Endothelial cell (in vitro differentiated cells): ENCODE measurements at places on chromosomes 4 and X. TPM values are rescaled to one million over a fixed set of nuclear protein-coding genes. Genes with fewer than 3 reads are reported as not detected.

PRRG1 gene
- total RNA-seq, result 16.5 TPM

TMEM150C gene
- total RNA-seq, result 10.5 TPM

DNA sequence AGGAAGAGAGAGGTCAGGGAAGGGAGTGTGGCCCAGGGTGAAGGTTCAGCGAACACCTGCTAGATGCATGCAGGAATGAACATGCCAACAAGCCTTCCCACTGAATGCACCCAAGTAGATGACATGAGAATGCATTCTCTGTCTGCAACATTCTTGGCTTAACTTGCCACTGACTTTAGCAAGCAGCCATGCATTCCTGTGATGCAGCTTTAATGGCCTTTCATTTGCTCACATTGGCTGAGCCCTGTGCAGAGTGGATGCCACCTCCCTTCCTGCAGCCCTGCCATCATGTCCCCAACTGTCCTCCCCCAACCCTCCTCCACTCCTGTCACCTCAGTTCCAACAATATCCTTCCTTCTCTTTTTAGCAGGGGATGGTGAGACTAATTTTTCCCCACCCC is 25.3 kb upstream of the MTNR1A start:
- DNase-seq, result no peak

GRCh38 chrX:38960137-38960536 is 158.9 kb downstream of the MID1IP1 start:
- DNase-seq, result no peak

DNA sequence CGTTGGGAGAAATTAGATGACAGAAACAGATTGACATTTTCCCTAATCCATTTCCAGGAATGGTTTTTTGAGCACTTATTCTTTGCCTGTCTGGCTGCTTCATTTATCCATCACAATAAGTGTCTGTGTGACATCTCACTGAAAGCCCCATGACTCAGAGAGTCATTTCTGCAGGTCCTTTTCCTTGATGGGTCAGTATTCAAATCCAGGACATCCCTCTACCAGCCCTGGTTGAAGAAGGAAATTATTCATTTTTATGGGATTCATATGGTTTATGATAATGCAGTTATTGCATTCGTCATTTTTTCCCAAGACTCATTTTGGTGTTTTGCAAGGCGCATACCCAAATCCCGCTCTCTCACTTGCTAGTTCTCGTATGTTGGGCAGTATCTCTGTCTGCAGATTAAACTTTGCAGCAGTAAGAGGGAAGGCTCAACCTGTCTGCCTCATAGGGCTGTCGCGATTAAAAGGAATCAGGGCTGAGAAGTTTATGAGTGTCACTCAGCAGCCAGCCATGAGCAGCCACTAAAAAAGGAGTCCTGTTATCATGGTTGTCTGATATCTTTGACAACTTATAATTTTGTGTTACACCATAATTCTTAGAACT is 44.0 kb downstream of the GYG2 start:
- no peak for DNase-seq

ASB12 gene
- total RNA-seq, result 0.33 TPM

- no peak for DNase-seq
Measured at GRCh38 chr4:139247241-139247640, 32.8 kb downstream of the MGARP start.

DNA sequence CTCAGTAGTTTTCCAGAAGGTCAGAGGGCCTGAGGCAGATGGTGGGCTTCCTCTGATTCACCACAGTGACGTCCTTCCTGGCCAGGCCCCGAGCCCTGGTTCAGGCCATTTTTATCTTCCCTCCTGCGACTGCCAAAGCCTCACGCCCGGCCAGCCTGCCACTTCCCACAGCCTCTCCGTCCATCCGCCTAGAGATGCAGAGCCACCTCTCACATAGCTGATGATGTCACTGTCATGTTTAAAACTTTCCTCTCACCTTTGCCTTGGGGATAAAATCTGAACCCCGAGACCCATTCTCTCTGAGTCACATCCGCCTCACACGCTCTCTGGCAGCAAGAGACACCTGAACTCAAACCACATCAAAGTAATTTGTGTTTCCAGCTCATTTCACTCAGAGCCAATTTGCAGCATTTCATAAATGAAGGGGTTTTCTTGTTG is 175.3 kb downstream of the QDPR start:
- DNase-seq, result peak; percentile 20

MAD2L1 gene
- 11.1 TPM for total RNA-seq

GRCh38 chrX:39418254-39418704 is 617.0 kb downstream of the MID1IP1 start:
- DNase-seq, result no peak

NOA1 gene
- 20.3 TPM for total RNA-seq

DNA sequence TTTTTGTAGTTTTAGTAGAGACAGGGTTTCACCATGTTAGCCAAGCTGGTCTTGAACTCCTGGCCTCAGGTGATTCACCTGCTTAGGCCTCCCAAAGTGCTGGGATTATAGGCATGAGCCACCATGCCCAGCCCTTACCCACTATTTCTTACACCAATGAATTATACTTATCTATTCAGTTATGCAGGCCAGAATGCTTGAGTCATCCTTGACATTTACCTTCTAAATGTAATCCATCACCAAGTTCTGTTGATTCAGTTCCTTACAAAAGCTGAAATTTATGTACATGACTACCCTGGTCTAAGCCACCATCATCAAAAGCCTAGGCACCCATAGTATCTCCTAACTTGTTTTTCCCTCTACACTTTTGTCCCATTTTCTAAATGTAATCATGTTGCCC is 585.7 kb downstream of the IL15 start:
- DNase-seq, result no peak

CD38 gene
- total RNA-seq, result 0.15 TPM

GRCh38 chr4:147578051-147578476 is 39.1 kb upstream of the TMEM184C start:
- no peak for DNase-seq

DNA sequence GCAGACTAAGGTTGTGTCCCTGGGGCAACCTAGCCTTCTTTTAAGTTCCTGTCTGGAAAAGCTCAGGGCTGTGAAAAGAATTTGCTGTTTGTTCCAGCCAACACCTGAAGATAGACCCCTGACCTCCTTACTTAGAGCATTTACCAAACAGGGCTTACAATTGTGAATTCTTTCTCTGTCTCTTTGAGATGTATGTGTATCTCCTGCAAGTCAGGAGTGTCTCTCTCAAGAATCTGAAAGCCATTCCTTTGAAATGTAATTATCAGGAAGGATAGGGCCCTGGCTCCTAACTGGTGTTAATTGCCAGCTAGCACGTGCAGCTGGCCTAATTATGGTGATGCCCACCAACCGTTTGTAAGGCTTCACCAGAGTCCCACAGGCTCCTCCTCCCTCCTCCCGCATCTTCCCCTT is 18.2 kb downstream of the CCNG2 start:
- no peak for DNase-seq

- DNase-seq, result no peak
Measured at GRCh38 chr4:109005523-109005922, 242.7 kb upstream of the ETNPPL start.

- no peak for DNase-seq
Measured at GRCh38 chr4:97367878-97368277, 775.4 kb downstream of the STPG2 start.

DNA sequence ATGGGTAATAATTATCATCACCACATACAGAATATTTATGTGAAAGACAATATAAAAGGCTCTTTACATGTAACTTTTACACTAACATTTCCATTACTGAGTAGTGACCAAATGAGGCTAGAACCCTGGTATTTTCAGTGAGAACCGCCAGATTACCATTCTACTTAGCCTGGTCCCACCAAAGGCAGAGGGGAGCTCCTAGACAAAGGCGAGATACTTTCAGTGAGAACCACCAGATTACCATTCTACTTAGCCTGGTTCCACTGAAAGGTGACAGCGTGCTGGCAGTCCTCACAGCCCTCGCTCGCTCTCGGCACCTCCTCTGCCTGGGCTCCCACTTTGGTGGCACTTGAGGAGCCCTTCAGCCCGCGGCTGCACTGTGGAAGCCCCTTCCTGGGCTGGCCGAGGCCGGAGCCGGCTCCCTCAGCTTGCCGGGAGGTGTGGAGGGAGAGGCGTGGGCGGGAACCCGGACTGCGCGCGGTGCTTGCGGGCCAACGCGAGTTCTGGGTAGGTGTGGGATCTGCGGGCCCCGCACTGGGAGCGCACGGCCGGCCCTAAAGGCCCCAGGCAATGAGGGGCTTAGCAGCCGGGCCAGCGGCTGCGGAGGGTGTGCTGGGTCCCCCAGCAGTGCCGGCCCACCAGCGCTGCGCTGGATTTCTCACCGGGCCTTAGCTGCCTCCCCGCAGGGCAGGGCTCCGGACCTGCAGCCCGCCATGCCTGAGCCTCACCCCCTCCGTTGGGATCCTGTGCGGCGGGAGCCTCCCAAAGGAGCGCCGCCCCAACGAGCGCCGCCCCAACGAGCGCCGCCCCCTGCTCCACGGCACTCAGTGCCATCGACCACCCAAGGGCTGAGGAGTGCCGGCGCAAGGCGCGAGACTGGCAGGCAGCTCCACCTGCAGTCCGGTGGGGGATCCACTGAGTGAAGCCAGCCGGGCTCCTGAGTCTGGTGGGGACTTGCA is 1276.1 kb downstream of the PCDH7 start:
- DNase-seq, result peak; percentile 19

DNA sequence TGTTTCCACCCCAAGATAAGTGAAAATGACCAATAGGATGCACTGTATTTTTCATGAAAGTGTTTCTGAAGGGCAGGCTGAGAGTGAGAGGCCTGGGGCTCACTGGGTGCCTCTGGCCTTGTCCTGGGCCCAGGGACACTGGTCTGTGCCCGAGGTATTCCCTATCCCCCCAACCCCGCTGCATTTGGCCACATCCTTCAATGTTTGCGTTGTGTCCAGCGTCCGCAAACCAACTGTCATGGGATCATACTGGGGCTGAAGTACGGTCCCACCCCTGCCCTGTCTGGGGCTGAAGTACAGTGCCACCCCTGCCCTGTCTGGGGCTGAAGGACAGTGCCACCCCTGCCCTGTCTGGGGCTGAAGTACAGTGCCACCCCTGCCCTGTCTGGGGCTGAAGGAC is 22.0 kb upstream of the MSANTD1 start:
- DNase-seq, result no peak

DNA sequence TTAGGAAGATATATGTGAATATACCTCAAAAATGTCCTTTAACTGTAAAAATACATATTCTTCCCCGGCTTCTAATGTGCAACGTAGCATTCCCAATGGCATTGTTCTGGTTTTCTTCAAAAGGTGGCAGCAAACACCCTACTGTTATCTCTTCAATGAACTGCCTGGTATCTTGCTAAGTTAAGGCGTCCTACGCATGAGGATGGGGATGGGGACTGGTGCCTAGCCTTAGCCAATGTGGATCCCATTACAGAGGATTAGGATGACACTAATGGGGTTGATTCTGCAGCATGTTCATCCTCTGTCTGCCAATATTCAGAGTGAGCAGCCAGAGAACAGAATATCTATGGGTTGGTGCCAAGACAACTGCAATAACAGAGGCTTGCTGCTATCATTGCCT is 334.9 kb upstream of the ADGRL3 start:
- peak; percentile 15 for DNase-seq

F9 gene
- total RNA-seq, result not detected

- no peak for DNase-seq
Measured at GRCh38 chr4:184136525-184136924, 81.1 kb downstream of the ENPP6 start.

NOX1 gene
- not detected for total RNA-seq

DNA sequence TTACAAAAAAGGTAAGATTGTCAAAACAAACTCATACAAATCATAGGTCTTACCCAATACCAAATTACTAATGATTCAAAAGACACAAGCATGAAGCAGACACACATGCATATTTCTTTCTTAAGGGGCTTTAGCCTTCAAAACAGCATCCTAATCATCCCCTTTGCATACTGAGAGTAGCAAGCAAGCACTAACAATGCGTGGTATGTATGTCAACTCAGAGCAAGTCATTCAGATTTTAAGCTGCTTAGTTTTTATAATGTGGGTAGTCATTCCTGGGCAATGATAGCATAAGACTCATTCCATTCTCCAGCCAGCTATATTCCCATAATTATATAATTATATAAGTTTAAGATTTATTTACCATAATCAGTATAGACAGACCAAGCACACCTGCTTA is 219.6 kb downstream of the DKK2 start:
- DNase-seq, result no peak

GRCh38 chr4:152369902-152370295 is 166.0 kb downstream of the FBXW7 start:
- DNase-seq, result no peak

MEPE gene
- not detected for total RNA-seq

DNA sequence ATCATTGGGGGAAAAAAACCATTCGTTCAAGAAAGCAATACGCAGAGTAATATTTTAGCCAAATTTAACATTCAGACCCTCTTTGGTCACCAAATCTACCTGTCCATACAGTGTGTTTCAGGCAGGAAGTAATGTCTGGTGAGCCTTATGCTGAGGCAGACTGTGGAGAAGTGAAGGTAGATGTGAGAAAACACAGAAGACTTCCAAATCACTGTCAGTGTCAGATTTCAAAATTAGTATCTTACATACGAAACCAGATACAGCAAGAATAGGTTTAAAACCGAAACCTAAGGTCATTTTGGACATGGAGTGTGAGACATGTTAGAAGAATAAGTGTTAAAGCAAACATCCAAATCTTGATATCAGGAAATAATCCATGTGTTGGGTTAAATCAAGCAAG is 664.5 kb upstream of the HTR2C start:
- no peak for DNase-seq

JAKMIP1 gene
- total RNA-seq, result not detected

- no peak for DNase-seq
Measured at GRCh38 chrX:110213183-110213582, 104.7 kb downstream of the AMMECR1 start.

GRCh38 chrX:121323337-121323736 is 275.9 kb downstream of the GLUD2 start:
- DNase-seq, result no peak

NAP1L5 gene
- total RNA-seq, result 4.4 TPM

ATP2B3 gene
- 0.10 TPM for total RNA-seq

DNA sequence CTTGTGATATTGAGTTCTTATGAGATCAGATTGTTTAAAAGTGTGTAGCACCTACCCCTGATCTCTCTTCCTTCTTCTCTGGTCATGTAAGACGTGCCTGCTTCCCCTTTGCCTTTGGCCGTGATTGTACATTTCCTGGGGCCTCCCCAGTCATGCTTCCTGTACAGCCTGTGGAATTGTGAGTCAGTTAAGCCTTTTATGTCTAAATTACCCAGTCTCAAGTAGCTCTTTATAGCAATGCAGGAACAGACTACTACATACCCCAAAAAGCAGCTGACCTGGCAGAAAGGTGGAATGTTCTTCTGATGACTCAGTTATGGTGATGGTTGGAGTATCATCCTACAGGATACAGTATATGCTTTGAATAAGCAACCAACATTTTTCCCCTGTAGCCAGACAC is 11.4 kb upstream of the MCUB start:
- no peak for DNase-seq

SPINK2 gene
- not detected for total RNA-seq

USP17L11 gene
- total RNA-seq, result not detected

GRCh38 chr4:41024556-41025491 is 189.5 kb downstream of the APBB2 start:
- no peak for DNase-seq
